ENCODE measurements at places on chromosomes 16 and 17.

DNA sequence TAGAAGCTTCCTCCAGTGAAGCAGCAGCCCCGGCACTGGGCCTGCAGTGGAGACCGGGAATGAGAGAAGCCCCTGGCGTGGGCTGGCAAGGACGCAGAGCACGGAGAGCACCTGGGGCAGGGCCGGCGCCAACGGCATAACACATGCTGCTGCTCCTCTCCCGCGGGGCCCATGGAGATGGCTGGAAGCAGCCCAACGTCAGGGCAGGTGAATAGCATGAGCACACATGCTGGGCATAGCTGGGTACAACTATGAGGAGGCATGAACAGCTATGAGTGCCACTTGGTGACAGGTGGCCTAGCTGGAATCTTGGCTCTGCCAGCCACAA, 46.4 kb downstream of the IRF8 start:
- no peak for DNase-seq

DNA sequence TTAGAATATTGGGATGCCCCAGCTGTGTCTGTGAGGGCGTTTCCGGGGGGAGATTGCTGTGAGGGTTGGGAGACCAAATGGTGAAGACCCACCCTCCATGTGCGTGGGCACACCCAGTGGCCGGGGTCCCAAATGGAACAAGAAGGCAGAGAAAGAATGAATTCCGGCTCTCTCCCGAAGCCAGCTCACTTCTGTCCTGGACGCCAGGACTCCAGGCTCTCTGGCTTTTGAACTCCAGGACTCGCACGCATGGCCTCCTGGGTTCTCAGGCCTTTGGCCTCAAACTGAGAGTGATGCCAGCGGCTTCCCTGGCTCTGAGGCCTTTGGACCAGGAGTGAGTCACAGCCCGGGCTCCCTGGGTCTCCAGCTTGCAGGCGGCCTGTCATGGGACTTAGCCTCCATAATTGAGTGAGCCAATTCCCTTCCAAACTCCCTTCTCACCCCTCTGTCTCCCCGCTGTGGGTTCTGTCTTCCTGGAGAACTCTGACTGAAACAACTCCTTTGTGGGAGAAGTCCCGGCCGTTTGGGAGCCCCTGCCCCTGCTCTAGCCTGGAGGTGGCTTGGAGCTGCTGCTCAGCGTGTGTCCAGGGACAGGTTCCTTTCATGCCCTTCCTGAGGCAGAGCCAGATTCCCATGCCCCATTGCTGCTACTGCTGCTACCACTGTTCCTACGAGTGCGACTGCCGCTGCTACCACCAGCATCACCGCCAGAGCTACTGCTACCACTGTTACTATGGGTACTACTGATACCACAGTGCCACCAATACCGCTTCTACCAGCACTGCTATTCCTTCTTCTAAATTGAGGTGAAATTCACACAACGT, 49.8 kb upstream of the CBX4 start:
- no peak for DNase-seq

- no peak for DNase-seq
Observed at GRCh38 chr16:63720848-63721247, 1401.0 kb downstream of the CDH11 start.

DNA sequence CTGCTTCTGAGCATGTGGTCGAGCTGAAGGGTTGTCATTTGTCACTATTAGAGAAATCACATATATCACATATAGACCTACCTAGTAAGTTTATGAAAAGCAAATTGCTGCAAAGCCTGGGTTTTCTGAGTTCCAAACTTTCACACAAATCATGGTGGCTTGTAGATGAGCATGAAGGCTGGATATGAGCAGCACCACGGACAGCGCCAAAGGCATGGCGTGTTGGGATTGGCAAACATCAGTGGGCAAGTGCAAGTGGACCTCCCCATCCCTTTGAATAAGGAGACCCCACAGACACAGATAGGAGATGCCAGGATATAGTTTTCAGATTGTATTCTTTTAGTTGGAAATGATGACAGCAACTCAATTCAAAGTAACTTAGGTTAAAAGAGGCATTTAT, 77.6 kb upstream of the CACNG3 start:
- DNase-seq, result peak; percentile 71

GRCh38 chr17:33819539-33819938, 435.5 kb upstream of the CCL2 start:
- no peak for DNase-seq

GRCh38 chr16:80144191-80144590, 396.6 kb upstream of the DYNLRB2 start:
- DNase-seq, result no peak

DNA sequence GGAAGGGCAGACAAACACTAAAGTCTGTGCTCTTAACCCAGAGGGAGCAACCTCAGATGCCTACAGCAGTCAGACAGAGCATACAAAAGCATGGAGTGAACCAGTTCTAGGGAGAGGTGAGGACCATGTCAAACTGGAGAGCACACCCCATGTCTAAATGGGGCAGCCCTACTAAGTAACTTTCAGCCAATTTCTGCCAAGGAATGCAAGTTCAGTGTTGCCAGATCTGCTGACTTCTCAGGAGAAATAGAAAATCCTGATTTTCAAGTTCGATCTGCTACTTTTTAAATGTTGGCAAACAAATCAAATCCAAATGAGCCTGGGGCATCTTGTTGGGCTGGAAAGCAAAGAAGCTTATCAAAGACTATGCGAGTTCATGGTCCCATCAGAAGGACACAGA, 17.5 kb upstream of the SCNN1B start:
- no peak for DNase-seq

DNA sequence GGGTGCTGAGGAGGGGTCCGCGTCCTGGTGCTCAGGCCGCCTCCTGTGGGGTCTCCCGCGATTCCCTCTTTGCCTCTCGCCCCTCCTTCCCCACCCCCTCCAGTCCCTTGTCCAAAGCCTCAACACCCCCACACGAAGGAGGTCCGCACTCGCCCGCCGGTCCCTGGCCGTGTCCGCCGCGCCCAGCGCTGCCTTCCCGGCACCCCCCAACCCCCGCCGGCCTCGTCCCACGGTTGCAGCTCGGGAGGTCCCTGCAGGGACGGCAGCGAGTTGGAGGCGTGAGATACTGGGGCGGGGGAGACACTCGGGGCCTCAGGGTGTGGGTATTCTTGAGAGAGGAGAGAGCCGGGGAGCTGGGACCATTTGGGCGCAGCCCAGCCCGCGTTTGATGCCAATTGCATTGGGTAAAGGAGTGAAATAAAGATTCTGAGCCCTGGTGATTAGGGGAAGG, 468 bp downstream of the FLYWCH2 start:
- DNase-seq, result peak; percentile 64

- DNase-seq, result peak; percentile 92
Observed at GRCh38 chr17:3647769-3648555, 11.4 kb downstream of the CTNS start.

DNA sequence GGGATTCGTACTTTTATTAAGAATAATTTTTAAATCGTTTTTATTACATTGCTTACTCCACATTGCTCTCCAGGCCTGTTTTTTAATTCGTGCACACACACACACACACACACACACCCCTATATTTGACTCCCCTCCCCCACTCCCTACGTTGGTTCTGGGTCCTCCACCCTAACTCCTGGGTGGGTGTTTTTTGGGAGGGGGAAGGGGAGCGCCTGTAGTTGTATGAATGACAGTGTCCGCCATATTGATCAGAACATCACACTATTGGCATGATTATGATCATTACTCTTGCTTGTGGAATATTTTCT, 1.3 kb downstream of the GNAO1 start:
- DNase-seq, result no peak

DNA sequence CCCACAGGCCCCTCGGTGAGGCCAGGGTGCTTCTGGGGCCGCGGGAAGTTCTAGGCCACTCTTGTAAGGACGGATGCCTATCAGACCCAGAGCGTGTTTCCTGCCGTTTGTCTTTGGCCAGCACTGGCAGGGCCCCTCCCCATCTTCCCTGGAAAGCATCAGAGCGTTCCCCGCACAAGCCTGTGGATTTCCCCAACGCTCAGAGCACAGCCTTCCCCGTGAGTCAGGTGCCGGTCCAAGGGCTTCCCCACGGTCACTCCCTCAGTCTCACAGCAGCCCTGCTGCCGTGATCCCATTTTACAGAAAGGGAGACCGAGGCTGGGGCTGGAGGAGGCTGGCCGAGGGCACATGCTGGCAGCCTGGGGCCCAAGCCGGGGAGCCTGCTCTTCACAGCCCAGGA, 33.7 kb downstream of the CRISPLD2 start:
- no peak for DNase-seq

GRCh38 chr17:29349409-29349808, 40.8 kb upstream of the TAOK1 start:
- DNase-seq, result no peak

DNA sequence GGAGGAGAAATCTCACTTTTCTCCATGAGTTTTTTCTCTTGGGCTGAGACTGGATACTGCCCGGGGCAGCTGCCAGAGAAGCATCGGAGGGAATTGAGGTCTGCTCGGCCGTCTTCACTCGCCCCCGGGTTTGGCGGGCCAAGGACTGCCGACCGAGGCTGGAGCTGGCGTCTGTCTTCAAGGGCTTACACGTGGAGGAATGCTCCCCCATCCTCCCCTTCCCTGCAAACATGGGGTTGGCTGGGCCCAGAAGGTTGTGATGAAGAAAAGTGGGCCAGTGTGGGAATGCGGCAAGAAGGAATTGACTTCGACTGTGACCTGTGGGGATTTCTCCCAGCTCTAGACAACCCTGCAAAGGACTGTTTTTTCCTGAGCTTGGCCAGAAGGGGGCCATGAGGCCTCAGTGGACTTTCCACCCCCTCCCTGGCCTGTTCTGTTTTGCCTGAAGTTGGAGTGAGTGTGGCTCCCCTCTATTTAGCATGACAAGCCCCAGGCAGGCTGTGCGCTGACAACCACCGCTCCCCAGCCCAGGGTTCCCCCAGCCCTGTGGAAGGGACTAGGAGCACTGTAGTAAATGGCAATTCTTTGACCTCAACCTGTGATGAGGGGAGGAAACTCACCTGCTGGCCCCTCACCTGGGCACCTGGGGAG, 19.1 kb downstream of the NGFR start:
- DNase-seq, result peak; percentile 84

GRCh38 chr17:34386697-34387550, 23.9 kb upstream of the CCL1 start:
- peak; percentile 67 for DNase-seq

DNA sequence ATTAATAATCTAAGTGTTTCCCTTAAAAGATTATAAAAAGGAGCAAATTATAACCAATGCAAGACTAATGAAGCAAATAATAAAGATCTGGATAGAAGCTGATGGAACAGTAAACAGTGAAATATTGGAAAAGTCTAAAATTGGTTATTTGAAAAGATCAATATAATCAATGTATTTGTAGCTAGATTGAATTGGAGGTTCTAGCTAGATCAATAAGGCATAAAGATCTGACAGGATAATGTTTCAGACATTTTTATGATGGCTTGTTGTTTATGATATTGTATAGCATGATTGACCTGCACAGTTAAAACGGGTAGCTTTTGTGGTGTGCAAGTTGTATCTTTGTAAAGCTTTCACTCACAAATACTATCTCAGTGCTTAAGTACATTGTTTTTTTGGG, 245.3 kb downstream of the BCAS3 start:
- DNase-seq, result no peak

GRCh38 chr17:57868007-57868909, 18.4 kb upstream of the MRPS23 start:
- peak; percentile 99 for DNase-seq

- DNase-seq, result no peak
Observed at GRCh38 chr17:80296221-80296620, 35.6 kb downstream of the RNF213 start.

GRCh38 chr16:78323315-78323714, 223.9 kb downstream of the WWOX start:
- DNase-seq, result no peak

- DNase-seq, result no peak
Observed at GRCh38 chr17:66135219-66135618, 56.7 kb downstream of the CEP112 start.

GRCh38 chr17:54900457-54901229, at the start of gene TOM1L1:
Gene TOM1L1 (plus strand): TSS chr17:54900852. CDS start chr17:54900866, 14 bp downstream.
- DNase-seq, result peak; percentile 95

- no peak for DNase-seq
Observed at GRCh38 chr16:11561454-11561805, 25.3 kb downstream of the LITAF start.

DNA sequence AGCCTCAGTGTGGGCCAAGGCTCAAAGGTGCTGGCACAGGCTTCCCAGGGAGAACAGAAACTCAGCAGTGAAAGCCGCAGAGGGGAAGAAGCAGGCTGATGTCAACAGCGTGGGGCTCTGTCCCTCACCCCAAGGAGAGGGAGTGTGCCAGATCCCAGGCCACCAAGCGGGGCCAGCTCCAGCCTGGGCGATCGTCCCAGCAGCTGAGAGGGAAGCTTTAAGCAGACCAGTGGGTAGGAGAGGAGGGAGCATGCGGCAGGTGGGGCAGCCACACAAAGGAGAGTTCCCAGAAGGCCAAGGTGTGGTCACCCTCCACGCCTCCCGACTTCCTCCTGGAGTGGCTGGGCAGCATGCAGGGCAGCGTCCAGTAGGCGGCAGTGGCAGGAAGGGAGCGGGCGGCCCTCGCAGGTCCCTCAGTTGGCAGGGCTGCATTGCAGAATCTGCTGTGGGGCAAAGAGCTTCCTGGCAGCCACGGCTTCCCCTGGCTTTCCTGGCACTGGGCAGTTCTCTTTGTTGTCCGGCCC, 6.0 kb downstream of the SYNGR2 start:
- no peak for DNase-seq

DNA sequence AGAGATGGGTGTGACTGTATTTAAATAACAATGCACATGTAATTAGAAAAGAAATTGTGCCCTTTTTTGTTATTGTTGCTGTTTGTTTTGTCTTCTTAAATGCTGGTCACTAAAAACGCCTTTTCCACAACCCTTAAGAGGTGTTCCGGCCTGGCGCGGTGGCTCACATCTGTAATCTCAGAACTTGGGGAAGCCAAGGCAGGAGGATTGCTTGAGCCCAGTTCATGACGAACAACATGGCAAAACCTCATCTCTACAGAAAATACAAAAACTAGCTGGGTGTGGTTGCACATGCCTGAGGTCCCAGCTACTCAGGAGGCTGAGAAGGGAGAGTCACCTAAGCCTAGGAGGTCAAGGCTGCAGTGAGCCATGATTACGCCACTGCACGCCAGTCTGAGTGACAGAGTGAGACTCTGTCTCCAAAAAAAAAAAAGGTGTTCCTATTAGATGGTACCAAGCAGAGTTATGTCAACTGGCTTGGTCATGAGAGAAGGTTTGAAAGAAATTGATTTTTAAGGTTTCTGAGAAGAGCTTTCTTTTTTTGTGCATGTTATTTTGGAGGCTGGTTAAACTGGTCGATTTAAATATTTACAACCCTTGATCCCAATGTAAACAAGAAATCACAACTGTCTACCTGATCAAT, 23.5 kb upstream of the RFFL start:
- no peak for DNase-seq

GRCh38 chr17:78689029-78689428, 93.0 kb downstream of the CYTH1 start:
- DNase-seq, result no peak
